ENCODE measurements at places on chromosomes 16 and 17. TPM values are rescaled to one million over a fixed set of nuclear protein-coding genes. Genes with fewer than 3 reads are reported as not detected.

CCL17 gene
- not detected for total RNA-seq

CDIPT gene
- 48.3 TPM for total RNA-seq

SLFN14 gene
- not detected for total RNA-seq

TVP23A gene
- not detected for total RNA-seq

PITPNM3 gene
- 0.56 TPM for total RNA-seq

CMTM1 gene
- total RNA-seq = 1.7 TPM

TBC1D3B gene
- total RNA-seq = not detected

DNAH9 gene
- total RNA-seq = not detected

GFAP gene
- total RNA-seq = not detected

CDH1 gene
- not detected for total RNA-seq

SLC6A2 gene
- total RNA-seq = not detected

MFAP4 gene
- total RNA-seq = 5.0 TPM

TAT gene
- total RNA-seq = not detected

KIF2B gene
- total RNA-seq = not detected
